H4 (cell line): ENCODE measurements at places on chromosomes 4 and X.

GRCh38 chr4:15976456-15977447 is 13.8 kb upstream of the FGFBP2 start:
- no peak for DNase-seq

- DNase-seq: no peak
These were observed 12.8 kb upstream of the NAT8L start for GRCh38 chr4:2046031-2046961.

DNA sequence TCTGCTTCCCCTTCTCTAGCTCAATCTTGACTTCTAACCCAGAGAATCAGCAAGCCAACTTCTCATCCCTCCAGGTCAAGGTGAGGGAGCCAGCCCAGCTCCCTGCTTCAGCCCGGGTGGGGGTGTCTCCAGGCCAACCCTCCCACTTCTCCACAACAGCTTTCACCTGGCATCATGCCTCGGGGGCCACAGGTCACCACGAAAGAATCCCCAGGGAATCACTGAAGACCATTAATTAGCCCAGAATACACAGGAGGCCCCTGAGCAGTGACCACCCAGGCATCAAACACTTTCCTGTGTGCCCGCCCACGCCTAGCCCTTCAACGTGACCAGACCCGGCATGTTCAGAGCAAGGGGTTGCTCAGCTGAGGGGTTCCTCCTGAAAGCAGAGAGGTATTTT is 646.7 kb downstream of the BCOR start:
- DNase-seq: no peak

DNA sequence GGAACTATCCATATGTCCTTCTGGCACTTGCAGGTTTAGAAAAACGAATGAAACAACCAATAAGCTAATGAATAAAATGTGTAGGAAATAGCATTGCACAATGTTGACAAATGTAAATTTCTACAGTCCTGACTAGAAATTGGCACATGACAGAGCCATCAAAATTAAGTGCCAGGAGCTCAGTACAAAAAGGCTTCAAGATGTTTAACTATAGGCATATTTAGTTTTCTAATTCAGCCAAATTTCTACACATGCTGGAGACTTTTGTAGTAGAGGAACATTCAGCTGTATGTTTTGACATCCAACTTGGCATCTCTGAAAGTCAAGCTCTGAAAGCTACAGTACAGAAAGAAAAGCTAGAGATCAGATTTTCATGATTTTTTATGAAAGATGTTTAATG is 1999.4 kb upstream of the AGA start:
- DNase-seq: no peak

- DNase-seq: no peak
These were observed 10.6 kb upstream of the ZNF718 start for GRCh38 chr4:113732-114131.

GRCh38 chr4:14336656-14337055 is 665.6 kb upstream of the CPEB2 start:
- DNase-seq: no peak

DNA sequence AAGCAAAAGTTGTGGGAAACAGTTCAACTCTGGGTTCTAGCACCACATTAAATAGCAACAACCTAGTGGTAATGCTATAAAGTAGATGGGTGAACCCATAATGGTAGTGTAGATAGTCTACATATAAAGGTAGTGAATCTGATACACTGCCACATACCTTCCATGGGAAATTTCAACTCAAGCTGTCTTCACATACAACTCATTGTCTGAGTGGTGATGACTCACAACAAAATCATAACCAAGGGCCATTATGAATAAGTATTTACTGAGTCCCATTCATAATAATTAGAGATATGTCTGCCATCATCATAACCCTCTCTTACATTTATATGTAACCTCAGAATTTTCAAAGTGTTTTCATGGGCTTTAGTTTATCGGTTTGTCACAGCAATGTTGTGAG is 34.8 kb downstream of the EGF start:
- no peak for DNase-seq

DNA sequence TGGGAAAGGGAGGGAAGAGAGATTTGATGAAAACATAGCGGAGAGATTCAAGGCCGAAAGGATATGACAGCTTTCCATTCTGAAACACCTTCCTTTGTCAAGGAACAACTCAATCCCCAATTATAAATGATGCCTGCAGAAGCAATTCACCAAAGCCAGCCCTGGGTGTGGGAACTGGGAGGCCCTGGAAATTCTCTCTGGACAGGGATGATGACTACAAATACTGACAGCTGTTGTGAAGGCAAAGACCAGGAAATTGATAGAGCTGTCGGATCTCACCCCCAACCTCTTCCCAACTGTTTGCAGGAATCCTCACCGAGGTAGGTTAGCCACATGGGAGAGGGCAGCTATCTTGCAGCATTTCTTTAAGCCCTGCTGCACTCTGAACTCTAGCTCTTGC is 54.3 kb downstream of the CCDC149 start:
- DNase-seq: no peak
